Astrocyte of the spinal cord (primary cell): ENCODE measurements at places on chromosomes 3 and 15.

GRCh38 chr3:193418576-193419373 lies 40.2 kb upstream of the ATP13A5 start:
- no peak for DNase-seq

- DNase-seq: peak; percentile 45
These were observed 63.0 kb downstream of the VPS8 start for GRCh38 chr3:184874709-184875644.

DNA sequence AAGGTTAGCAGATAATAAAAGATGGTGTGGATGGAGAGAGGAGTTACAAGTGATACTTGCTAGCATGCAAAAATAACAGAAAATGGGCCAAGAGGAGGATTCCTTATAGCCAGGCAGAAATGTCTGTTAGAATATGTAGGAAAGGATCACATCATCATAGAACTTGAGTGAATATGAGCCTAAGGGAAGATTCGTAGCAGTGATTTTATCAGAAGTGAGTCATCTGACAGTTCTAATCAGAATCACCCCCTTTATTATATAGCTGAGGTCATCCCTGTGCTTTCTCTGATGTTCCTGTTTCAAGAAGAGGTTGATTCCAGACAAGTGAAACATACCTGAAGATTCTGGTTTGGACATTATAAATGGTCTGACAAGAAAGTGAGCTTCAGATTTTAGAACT lies 22.9 kb downstream of the EXOG start:
- DNase-seq: no peak

- DNase-seq: peak; percentile 47
These were observed 1.4 kb downstream of the KBTBD13 start for GRCh38 chr15:65077981-65078352.

DNA sequence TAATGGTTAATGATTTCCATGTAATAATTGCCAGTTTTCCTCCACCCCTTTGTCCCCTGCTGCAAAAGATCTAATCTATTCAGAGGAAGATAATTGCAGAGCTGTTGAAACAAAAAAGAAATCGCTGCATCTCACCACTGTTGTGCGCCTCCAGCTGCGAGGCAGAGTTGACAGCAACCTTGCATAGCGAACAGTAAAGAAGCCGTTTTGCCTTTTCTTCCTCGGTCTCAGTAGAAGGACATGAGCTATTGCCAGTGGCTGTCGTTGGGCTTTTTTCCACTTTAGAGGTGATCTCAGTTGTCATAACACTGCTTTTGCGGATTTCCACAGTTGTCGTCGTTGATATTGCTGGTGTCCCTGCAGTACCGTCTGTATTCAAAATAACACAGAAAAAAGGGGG lies 314.2 kb downstream of the ZNF385D start:
- no peak for DNase-seq

GRCh38 chr3:186921578-186921977 lies 8.7 kb upstream of the ST6GAL1 start:
- DNase-seq: no peak

- no peak for DNase-seq
These were observed 35.5 kb downstream of the C3orf80 start for GRCh38 chr3:160260587-160261270.

DNA sequence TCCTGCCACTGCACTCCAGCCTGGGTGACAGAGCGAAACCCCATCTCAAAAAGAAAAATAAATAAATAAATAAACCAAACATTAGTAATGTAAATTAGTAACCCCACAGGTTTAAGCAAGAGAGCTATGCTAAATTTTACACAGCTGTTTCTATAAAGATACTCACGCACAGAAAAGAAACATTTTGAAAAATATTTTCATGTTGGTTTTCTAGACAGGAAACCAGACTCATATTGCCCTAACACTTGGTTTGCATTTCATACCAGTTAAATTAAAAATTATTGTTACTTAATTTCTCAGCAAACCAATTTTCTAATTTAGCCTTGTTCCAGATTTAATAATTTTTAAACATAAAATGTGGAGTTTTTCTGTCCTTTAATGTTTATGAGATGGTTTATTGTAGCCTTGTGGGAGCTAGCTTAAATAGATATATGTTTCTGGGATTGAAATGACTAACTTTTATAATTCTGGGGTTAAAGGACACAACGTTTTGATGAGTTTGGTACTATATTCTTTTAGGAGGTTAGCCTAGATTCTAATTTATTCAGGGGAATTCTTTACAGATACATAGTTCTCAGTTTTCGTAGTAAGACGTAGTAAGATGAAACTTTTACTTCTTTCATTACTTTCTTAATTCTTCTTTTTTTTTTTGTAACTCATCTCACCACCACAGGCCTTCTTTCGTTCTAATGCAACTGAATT lies 42.6 kb upstream of the SLC4A7 start:
- DNase-seq: no peak

DNA sequence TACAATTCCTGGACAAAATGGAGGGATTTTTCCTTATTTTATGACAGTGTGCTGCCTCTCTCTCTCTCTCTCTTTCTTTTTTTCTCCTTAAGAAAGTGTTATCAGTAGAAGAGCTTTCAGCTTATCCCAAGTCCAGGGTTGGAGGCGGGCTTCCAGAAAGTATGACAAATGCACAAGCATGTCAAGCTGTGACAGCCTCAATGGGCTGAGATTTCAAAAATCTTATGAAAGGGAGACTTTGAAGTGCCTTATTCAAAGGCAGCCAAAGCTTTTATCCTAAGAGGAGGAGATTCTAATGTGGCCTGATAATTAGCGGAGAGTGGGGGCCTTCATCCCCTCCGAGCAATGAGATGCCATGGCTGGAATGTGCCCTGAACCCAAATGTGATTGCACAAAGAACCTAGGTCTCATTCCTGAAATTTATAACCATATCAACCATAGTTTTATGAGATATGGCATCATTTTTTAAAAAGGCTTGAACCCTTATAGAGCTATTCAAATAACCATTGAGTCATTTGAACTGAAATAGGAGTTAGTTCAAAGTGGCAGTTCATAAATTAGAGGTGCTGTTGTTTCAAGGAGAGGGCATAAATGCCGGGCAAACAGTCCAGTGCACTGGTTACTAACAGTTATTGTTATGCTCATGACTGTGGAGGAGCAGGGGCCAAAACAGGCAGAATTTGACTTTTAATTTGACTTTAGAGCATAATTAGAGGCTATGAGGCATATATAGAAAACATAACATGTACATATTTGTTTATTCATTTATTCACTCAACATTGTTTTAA lies 261.6 kb upstream of the THRB start:
- DNase-seq: no peak

- DNase-seq: no peak
These were observed 333.7 kb upstream of the EPHA3 start for GRCh38 chr3:88773766-88774165.

- peak; percentile 47 for DNase-seq
These were observed 213.0 kb downstream of the PDCD6IP start for GRCh38 chr3:34011171-34012101.

DNA sequence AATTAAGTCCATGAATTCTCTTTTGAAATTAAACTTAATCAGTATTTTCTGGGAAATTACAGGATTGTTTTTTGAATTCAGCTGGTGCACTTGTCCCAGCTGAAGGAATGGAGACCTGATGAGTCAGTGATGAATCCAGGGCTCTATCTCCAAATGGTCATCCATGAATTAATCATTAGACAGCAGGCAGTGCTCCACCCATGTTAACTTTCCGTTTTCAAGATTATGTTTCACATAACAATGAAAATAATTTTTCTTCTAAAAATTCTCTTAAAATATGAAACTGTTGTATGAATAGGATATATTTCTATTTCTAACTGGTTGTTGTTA lies 13.9 kb upstream of the PAQR9 start:
- no peak for DNase-seq

- DNase-seq: no peak
These were observed 282.3 kb upstream of the TBC1D5 start for GRCh38 chr3:18024715-18025114.

DNA sequence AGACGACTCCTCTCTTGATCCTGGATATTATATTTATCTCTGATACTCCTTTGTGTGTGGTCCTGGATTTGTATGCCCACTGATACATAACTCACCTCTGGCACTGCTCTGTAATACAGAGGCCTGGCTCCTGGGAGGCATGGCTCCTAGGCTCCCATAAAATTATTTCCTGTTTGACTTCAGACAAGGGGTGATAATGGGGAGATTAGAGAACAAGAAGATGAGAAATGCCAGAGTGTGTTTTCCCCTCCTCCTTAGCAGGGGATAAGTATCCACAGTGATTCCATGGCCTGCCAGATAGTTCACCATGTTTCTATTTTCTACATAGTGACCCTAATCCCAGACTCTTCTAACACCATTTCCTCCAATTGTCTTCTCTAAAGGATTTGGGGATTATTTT lies 165.7 kb upstream of the PLSCR5 start:
- no peak for DNase-seq

- peak; percentile 47 for DNase-seq
These were observed 54.4 kb downstream of the ULK4 start for GRCh38 chr3:41907330-41908073.

DNA sequence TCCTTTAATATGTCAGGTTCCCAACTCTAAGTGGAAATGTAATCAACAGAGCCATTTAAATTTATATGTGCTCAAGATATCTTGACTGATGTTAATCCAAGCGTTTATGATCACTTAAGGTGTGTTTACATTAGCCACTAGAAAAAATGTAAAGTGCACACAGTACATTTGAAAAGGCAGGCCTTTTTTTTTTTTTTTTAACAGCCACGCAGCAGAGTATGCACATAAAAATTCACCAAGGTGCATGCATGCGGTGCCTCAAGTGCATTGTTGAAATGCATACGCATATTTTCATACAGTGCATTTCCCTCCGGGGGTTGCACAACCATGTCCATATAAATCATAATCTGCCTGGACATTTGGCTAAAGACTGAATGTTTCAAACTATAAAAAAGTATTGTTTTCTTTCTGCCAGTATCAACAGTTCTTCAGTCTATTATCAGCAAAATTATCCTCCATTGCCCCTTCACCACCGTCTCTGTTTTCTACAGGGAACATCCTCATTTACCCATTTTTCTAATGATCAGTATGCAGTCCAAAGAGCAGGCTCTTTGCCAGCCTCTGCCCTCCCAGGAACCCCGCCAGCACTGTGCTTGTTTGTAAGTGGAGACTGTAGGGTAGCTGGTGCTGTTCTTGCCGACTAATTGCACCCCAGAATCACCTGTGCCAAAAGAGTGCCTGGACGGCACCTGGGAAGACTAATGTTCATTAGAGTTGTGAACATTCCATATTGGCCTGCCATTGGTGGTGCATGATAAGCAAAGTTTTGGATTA lies 611.2 kb upstream of the CFAP20DC start:
- no peak for DNase-seq

DNA sequence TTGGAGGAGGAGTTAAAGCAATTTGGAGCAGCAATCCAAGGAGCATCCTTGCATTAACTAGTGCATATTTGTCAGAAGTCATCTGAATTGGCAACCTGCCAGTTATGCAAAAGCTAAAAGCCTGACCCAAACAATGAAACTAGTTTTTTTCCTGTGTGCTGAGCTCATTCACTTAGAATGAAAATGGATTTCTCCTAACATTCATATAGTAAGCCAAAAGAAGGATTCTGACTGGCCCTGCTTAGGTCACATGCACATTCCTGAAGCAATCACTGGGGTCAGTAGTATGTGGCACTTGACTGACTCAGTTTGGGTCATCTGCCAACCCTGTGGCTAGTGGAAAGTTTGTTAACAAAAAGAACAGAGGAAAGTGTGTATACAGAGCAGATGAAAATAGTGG lies 30.5 kb downstream of the OXSM start:
- peak; percentile 94 for DNase-seq

DNA sequence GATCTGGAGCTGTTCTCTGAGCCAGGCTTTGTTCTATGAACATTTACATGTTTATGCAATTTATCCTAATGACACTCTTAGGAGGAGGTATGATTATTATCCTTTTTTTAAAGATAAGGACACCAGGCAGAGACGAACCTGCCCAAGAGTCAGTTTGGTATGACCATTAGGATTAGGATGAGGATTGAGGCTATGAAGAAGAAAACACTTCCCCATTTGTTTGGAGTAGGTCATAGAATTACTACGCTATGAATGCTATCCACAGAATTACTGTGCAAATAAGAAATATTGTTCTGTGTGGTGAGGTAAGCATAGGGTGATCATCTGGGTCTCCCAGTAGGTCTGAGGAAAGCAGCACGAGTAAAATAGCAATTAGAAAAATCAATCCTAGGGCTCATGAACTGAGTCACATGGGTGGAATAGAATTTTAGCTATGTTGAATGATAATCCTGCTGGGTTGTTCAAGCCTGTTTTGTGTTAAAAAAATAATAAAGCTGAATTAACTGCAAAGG lies 23.9 kb downstream of the EIF4E3 start:
- DNase-seq: no peak

DNA sequence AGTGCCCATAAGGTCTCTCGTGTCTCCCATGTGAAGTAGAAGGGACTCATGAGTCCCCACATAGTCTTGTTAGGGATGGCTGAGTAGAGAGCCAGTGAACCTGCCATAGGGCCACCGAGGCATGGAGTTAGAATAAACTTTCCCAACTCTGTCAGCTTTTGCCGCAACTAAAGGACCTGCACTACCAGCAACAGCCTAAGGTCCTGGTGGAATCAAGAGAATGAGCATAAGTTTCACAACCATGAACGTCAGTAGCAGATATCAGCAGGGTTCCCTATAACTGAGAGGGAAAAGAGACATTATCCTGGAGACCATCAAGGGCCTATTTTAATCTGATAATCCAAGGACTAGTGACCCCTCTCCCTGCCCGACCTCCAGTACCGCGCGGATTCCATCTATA lies 60.3 kb upstream of the FNDC3B start:
- DNase-seq: no peak
